Neural crest cell (in vitro differentiated cells): ENCODE measurements at places on chromosomes 2 and 18.

- DNase-seq: no peak
Measured at GRCh38 chr2:240256704-240257637, 116.5 kb upstream of the OTOS start.

DNA sequence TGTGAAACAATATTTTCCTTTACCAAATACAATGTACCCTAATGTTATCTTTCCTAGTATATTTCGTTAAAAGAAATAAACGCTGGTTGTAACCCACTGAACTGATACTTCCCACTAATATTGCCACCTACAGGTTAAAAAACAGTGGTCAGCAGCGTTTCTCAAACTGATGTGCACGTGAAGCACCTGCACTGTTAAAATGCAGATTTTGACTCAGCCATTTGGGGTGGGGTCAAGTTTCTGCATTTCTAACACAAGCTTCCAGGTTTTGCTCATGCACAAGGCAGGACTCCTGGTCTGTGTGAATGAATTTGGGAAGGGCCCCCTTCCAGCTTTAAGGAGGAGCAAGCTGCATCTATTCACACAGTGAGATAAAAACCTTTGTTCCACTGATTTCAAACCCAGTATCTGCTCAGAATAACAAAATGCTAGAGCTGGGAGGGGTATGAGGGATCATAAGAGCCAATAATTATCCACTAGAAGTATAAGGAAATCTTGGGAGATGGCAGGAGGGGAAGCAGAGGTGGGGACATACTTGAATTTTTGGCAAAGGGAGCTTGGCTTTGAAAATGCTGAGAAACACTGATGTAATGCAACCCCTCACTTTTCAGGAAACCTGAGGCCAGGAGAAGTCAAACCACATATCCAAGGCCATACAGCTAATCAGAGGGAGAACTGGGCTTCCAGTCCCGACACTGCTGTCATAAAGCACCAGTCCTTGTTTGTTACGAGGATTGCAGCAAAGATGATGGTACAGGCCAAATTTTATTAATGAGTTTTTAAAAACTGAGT, 116.2 kb downstream of the RBMS1 start:
- DNase-seq: no peak

DNA sequence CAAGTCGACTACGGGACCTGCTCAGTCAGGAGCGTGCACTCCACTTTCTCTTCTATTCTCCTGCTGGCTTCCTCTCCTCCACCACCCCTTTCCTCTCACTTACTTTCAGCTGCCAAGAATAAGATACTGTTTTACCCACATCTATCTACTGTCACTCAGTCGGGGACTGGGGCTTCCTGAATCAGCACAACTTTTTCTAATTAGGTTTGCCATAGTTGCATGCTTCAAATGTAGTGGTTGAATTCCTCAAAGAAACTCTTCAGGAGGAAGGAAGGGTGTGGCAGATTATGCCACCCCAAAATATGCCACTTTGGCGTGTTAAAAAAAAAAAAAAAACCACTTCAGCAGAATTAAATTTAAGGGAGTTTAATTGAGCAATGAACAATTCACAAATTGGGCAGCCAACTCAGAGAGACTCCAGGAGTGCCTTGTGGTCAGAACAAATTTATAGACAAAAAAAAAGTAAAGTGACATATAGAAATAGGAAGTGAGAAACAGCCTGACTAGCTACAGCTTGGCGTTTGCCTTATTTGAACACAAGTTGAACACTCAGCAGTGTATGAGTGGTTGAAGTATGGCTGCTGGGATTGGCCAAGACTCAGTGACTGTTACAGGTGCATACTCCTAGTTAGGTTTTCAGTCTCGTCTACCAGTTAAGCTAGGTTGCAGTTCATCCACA, 32.5 kb upstream of the RMDN2 start:
- DNase-seq: no peak

- no peak for DNase-seq
Measured at GRCh38 chr18:45056926-45057325, 376.2 kb downstream of the SETBP1 start.

DNA sequence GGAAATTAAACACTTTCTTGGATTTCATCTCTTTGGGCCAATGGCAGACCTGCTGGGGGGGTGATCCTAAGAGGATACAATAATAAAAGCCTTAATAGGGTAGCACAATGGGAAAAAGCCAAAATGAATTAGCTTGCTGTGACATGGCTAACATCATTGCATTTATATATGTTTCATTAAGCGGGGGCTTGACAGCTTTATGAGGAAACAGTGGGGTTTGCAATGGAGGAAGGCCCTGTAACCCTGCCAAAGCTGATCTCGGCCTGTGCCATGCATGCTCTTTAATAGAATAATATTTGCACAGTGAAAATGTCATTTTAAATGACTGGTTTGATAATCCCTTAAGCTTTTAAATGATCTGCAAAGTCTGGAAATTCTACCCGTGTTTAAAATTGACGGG, 291.5 kb downstream of the SLC4A3 start:
- DNase-seq: no peak

- DNase-seq: no peak
Measured at GRCh38 chr2:240455647-240456446, 20.4 kb downstream of the GPC1 start.

DNA sequence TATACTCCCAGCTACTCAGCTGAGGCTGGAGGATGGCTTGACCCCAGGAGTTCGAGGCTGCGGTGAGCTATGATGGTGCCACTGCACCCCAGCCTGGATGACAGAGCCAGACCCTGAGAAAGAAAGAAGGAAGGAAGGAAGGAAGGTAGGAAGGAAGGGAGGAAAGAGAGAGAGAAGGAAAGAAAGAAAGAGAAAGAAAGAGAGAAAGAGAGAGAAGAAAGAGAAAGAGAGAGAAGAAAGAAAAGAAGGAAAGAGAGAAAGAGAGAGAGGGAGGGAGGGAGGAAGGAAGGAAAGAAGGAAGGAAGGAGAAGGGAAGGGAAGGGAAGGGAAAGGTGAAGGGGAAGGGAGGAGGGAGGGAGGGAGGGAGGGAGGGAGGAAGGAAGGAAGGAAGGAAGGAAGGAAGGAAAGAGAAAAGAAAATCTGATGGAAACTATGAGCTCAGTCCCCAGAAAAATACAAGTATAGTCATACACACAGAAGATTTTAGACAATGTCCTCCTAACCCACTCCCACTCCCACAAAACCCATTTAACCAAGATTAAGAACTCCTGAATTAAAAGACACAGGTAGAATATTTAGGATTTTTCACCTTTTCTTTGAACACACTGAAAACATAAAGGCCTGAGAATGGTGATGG, 15.6 kb downstream of the FZD7 start:
- DNase-seq: no peak

DNA sequence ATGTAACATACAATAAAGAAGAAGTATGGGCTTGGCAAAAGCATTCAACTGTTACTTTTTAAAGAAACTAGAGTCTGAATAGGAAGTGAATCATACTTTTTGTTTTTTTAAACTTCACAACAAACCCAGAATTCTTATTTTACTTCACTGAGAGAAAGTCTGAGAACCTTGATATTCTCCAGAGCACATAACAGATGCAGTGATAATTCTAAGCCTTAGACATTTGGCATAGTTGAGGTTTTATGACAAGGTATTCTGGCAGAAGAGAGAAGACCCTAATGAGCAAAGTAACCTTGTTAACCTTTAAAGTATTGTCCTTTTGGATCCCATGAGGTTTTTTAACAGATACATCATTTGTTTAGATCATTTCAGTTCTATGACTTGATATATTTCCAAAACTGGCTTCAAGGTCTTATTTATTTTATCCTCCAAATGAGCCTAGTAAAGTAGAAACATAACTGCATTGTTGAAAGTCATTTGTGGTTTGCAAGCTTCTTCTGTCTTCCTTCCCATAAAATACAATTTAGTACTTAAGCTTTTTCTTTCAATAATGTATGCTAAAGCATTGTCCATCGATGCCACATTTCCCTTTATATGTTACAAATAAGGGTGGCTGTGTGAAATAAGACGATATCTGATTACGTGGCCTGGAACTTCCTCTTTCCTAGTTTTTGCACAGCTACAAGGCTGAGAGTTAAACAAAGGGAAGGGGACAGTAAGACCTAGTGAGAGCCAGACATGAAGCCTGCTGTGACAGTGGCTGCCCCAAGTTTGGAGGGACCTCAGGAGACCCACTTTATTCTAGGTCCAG, 86.1 kb upstream of the ITPRID2 start:
- no peak for DNase-seq

- no peak for DNase-seq
Measured at GRCh38 chr18:66676699-66677098, 72.8 kb upstream of the CDH19 start.

GRCh38 chr2:3532941-3533340, 13.6 kb upstream of the ADI1 start:
- DNase-seq: no peak

- DNase-seq: no peak
Measured at GRCh38 chr18:48739266-48740067, 200.6 kb downstream of the CTIF start.

- DNase-seq: no peak
Measured at GRCh38 chr2:25814681-25815080, 63.6 kb downstream of the ASXL2 start.

- DNase-seq: no peak
Measured at GRCh38 chr2:145124085-145124484, 604.2 kb upstream of the ZEB2 start.

DNA sequence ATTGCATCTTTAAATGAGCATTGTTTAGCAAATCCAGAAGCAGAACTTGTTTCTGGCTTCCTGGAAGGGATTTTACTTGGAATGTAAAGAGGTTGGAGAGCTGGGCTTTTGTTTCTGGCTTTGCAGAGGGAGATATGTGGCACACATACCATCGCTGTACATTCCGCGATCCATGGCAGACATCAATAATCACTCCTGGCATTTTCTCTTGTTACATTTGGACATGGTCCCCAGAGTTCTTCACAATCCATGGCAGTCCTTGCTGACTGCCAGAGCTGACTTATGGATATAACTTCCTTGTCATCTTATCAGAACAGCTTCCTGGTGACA, 445.6 kb upstream of the SPRED2 start:
- no peak for DNase-seq

- no peak for DNase-seq
Measured at GRCh38 chr2:84858937-84859336, 21.9 kb downstream of the TRABD2A start.

DNA sequence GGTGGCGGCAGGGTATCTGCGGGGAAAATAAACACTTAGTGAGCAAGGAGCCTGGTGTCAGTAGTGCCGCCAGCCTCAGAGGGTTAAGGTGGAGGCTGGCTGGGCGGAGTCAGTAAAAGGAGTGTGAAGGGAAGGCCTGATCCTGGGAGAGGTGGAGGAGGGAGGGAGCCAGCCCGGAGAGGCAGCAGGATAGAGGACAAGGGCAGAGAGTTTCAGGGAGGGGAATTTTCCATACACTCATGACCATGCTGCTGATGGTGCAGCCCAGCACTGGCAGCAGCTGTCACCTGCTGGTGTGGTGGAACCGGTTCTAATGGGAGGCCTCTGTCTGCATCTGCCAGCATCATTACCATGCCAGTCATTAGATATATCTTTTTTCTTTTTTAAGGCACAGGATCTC, 2.0 kb upstream of the TEX44 start:
- no peak for DNase-seq

GRCh38 chr2:186068139-186068801, 329.7 kb downstream of the FSIP2 start:
- DNase-seq: no peak
